Cardiac muscle cell (in vitro differentiated cells and primary cell): ENCODE measurements at places on chromosomes 1 and 21. TPM values are rescaled to one million over a fixed set of nuclear protein-coding genes. Genes with fewer than 3 reads are reported as not detected.

Gene PFKFB2
- total RNA-seq = 3.6 and 5.7 TPM in 2 replicates

Gene CD1C
- not detected in 2 replicates for total RNA-seq

Gene PTGER3
- total RNA-seq = 4.2 and 4.4 TPM in 2 replicates

Gene S100B
- total RNA-seq = 0.21 and 0.49 TPM in 2 replicates

Gene CYB561D1
- 5.3 and 7.2 TPM in 2 replicates for total RNA-seq

Gene SIPA1L2
- 107 and 143 TPM in 2 replicates for total RNA-seq

Gene HCRTR1
- total RNA-seq = not detected in 2 replicates

Gene USH2A
- total RNA-seq = 0.24 and 0.25 TPM in 2 replicates

Gene CAMSAP2
- 16.7 and 22.8 TPM in 2 replicates for total RNA-seq

Gene PAQR7
- 10.7 and 12.5 TPM in 2 replicates for total RNA-seq

Gene COL9A2
- 2.9 and 3.4 TPM in 2 replicates for total RNA-seq

Gene CNR2
- total RNA-seq = not detected in 2 replicates

Gene ALX3
- total RNA-seq = 0.11 and 1.1 TPM in 2 replicates

Gene FMO5
- total RNA-seq = 0.74 and 1.8 TPM in 2 replicates

Gene DTL
- total RNA-seq = 13.6 and 19.4 TPM in 2 replicates

Gene PROX1
- total RNA-seq = 12.8 and 28.7 TPM in 2 replicates

Gene S100A7
- not detected in 2 replicates for total RNA-seq

Gene G0S2
- 47.5 and 73.5 TPM in 2 replicates for total RNA-seq

Gene ARL8A
- 42.1 and 42.5 TPM in 2 replicates for total RNA-seq

Gene IL10
- total RNA-seq = not detected in 2 replicates

Gene NR1I3
- total RNA-seq = 0.33 TPM in 1 of 2 replicates, not detected in the other

Gene MRAP
- not detected in 2 replicates for total RNA-seq

Gene PRELP
- 0.25 TPM in 1 of 2 replicates, not detected in the other for total RNA-seq
